ENCODE measurements at places on chromosomes 12 and 14.

- DNase-seq = peak; percentile 5
These were observed 34.4 kb upstream of the EGLN3 start for GRCh38 chr14:33985242-33985641.

- no peak for DNase-seq
These were observed 45.4 kb upstream of the NEDD1 start for GRCh38 chr12:96861656-96862055.

DNA sequence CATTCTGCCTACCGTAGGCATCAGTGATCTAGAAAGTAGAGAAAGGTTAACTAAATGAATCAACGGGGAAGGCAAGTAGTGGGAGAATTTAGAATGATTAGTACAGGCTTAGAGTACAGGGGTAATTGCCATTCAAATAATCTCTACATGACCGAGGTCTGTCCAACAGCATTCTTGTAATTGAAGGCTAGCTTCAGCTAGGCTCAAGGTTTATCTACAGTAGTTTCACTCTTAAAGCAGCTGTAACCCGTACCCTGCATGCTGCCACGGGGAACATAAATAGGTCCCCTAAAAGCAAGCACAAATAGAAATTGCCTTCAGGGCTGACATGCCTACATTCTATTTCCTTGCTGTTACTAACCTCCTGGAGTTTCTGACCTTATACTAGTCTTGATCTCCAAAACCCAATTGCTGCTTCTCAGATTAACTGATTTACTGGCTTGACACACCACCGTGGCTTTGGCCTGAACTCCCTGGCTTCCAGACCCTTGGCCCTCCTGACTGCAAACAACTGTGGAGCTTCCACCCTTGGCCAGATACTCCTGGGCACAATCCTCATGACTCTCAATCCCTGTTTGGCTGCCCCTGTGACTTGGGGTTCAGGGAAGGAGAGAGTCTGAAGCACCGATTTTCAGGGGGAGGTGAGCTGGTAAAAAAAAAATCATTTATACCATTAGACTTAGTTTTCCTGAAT, 242.1 kb upstream of the FOXN3 start:
- DNase-seq = no peak

DNA sequence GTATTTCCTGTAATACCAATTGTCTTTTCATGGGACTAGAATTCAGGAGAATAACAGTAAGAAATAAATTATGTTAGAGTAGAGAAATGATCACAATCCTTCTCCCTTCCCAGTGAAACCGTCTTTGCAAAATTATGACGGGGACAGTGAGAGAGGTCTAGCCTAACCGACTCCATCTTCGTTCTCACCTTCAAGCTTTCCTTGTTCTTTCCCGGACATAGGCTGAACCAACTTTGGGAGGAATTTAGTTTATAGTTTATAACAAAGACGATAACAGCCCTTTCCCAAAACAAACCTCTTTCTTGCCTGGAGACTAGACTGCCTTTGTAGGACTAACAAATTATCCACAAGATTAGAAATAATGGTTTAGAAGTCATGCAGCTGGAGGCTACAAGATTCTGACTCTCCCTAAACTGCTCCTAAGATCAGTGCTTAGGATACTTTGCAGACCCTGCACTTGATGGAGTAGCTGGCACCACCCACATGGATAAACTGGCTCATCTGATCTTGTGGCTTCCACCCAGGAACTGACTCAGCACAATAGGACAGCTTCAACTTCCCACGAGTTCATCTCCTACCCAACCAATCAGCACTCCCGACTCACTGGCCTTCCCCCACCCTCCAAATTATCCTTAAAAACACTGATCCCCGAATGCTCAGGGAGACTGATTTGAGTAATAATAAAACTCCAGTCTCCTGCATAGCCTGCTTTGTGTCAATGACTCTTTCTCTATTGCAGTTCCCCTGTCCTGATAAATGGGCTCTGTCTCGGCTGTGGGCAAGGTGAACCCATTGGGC, 521.2 kb upstream of the TBX3 start:
- peak; percentile 28 for DNase-seq

DNA sequence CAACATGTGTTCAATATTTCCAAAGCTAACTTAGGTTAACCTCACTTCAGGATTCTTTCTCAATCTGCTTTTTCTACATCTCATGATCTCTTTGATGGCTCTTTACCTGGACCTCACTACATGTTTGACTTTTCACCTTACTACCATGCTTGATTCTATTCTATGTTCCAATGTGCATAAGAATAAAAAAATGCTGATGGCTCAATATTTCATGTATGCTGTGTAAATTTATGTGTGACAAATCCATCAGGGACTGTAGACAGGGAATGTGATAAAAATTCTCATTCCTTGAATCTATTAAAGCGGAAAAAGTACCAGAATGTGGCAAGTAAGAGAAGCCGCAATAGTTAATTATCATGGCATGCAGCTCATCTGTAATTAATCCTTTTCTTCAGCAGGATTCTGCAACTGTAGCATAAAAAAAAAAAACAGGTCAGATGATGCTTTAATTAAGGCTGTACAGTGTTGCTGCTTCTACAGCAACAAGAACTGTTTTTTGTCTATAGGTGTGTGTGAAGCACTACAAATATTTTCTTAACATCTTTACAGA, 276.9 kb upstream of the PRKD1 start:
- DNase-seq = no peak

DNA sequence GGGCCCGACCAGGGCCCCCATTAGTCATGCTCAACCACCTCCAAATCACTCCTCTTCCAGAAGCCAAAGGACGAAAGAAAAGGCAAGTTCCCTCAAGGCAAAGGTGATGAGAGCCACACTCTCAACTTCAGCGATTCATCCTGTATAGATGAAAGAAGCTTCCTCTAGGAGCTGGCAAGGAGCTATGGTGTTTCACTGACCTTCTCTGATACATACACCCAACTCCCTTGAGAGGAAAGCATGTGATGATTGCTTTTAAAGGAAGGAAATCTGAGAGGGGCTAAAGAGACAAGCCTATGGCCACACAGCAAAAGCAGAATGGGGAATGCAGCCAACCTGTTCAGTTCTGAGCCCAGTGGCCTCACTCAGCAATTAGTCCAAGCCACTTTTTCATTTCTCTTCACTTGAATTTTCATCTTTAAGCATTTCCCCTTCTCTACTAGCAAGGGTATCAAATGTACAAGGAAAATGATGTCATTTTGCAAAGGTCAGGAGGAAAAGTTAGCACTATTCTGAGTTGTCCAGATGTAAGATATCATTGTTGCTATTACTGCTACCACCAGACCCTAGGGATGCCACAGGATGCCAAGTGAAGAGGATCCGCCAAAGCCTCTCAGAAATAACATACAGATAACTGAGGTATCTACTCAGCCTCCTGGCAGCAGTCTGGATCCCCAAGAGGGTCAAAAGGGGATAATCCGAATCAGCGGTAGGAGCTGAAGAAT, 82.5 kb downstream of the MAP3K9 start:
- DNase-seq = peak; percentile 8

- no peak for DNase-seq
These were observed 18.3 kb upstream of the ZFP36L1 start for GRCh38 chr14:68811171-68811570.

DNA sequence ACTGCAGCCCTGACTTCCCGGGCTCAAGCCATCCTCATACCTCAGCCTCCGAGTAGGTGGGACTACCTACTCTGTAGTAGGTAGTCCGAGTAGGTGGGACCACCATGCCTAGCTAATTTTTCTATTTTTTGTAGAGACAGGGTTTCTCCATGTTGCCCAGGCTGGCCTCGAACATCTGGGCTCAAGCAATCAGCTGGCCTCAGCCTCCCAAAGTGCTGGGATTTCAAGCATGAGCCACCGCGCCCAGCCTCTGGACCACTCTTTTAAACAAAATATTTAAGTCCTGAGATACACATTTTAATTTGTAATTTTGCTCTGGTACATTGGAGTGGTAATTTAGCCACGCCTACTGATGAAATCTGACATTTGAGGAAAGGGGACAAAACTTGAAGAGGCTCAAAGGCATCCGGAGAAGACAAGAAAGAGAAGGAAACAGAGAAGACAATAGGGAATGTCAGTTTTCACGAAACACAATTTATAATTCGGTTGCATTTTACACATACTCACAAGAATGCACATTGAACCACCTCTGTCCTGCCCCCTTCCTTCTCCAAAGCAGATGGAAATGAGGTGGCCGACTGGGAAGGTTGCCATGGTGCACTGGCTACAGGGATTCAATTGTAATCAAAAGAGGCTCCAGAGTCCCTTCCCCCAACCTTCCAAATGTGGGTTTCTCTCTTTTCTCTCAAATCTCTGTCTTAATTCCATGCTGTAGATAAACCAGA, 9.7 kb upstream of the TUBA1A start:
- DNase-seq = no peak

- DNase-seq = no peak
These were observed 56.2 kb downstream of the DUSP16 start for GRCh38 chr12:12506496-12506890.

DNA sequence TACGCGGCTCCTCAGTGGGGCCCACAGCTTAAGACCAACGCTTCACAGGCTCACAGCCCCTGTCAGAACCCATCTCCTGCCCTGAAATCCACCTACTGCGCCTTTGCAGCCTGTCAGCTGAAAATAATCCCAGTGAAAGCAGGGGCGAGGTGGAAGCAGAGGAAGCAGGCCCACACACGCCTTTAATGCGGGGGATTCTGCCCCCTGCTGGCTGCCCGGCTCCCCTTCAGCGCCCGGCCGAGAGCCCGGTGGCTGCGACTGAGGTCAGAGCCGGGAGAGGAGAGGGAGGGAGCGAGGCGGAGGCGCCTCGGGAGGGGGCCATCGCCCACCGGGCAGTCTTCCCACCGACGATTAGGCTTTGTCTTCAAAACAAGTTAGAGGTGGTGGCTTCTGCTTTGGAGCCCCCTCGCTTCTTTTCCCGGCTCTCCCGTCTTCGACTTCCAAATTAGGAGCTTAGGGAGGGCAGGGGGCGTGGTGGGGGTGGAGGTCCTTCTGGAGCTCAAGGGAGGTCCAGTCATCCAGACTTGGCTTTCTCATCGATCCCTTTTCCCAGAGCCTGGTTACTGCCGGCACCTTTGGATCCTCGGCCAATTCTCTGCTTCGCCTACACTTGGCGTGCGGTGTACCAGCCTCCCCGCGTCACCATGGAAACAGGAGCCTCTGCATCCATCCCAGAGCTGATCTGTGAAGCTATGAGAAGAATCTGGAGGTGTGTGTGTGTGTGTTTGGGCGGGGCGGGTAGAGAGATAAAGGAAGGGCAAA, 25.2 kb upstream of the RND1 start:
- DNase-seq = peak; percentile 76

DNA sequence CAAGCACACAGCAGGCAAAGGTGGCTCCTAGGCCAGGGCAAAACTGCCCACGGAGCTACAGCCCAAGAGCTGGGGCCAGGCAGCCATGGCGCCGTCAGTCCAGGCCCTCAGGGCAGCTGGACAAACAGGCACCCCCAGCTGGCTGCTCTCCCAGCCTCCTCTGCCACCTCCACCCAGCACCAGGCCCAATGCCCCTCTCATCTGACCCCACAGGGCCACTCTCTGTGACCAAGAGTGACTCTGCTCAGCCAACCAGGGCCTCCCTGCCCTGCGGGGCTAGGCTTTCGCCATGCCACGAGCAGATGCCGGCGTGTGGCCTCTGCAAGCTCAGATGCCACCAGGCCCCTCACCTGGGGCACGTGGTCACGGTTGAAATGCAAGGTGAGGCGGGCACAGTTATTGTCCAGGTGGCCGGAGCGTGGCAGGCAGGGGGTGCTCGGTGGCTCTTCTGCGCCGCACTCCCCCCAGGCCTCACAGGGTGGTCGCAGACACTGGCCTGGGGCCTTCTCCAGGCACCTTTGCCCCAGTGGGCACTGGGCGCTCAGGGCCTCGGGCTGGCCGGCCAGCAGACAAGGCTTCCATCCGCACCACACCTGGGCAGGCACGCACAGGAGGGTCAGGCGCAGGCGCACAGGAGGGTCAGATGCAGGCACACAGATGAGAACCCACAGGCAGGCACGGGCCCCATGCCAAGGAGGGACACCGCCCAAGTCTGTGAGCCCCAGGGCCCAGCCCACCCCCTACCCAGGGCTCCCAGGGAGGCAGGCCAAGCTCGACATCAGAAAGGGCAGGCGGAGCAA, 23.0 kb downstream of the JAG2 start:
- no peak for DNase-seq

DNA sequence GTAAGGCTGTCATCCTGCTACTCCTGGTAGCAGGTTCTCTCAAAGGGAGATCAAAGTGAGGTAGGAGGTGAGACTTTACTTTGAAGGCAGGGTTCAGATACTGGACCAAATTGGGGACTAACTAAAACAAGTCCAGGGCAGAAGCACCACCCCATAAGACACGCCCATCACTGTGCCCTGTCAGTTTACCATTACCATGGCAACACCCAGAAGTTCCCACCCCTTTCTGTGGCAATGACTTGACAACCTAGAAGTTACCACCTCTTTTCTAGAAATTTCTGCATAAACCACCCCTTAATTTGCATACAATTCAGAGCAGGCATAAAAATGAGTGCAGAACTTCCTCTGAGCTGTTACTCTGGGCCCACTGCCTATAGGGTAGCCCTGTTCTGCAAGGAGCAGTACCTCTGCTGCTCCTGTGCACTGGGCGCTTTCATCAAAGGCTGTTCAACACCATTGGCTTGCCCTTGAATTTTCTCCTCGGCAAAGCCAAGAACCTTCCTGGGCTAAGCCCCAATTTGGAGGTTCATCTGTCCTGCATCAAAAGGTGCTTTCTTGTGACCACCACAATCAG, 64.8 kb upstream of the MAX start:
- peak; percentile 36 for DNase-seq

DNA sequence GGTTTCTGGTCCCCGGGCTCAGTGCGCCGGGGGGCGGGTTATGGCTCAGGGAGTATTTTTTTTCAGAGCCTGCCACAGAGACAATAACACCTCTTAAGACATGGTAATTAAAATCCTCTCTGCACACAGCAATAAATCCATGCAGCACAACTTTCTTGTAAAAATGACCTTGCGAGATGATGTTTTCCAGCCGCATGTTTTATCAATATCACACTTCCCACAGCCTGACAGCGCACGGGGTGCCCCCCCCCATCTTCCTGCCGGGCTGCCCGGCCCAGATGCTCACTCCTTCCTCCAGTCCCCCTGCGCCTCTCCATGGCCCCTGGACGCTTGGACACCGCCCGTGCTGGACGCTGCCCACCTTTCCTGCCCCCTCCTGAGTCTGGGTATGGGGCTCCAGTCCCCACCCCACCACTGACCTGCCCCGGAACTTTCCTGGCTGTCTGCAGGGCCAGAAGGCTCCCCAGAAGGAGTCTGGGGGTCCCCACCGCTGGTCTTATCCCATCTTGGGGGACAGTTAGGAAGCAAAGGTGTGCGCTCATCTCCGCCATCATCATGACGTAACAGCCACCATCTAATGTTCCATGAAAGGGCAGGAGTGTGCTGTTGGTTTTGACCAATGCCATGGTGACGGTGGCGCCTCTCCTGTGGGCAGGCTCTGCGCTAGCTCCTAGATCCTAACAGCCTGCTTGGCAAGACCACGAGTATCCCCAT, 182.9 kb downstream of the KIF26A start:
- DNase-seq = no peak

GRCh38 chr12:49515266-49515665, 23.6 kb upstream of the KCNH3 start:
- peak; percentile 20 for DNase-seq

- peak; percentile 92 for DNase-seq
These were observed 71.7 kb upstream of the RAP1B start for GRCh38 chr12:68538726-68539614.

Measured in NB4 (cell line).